A549 treated with Hydrocortisone at 1 μM for 4 hours (cell line): ENCODE measurements at places on chromosomes 16 and 17. TPM values are rescaled to one million over a fixed set of nuclear protein-coding genes. Genes with fewer than 3 reads are reported as not detected.

C16orf95 gene
- total RNA-seq, result 4.8 to 7.6 TPM (median 7.0 TPM) in 5 replicates

LGALS9C gene
- not detected in 5 replicates for total RNA-seq

GGNBP2 gene
- 61.3 to 69.8 TPM (median 62.0 TPM) in 5 replicates for total RNA-seq

ELMO3 gene
- 0.76 to 1.3 TPM (median 1.2 TPM) in 5 replicates for total RNA-seq

CDH13 gene
- total RNA-seq, result 0.06 TPM in 1 of 5 replicates, not detected in the others
